ENCODE measurements at places on chromosomes 1 and 21.
A peak's percentile ranks its signal among the peaks of the same experiment; 100 is the strongest.

GRCh38 chr21:36450511-36450910 lies 29.4 kb downstream of the CLDN14 start:
- no peak for DNase-seq

DNA sequence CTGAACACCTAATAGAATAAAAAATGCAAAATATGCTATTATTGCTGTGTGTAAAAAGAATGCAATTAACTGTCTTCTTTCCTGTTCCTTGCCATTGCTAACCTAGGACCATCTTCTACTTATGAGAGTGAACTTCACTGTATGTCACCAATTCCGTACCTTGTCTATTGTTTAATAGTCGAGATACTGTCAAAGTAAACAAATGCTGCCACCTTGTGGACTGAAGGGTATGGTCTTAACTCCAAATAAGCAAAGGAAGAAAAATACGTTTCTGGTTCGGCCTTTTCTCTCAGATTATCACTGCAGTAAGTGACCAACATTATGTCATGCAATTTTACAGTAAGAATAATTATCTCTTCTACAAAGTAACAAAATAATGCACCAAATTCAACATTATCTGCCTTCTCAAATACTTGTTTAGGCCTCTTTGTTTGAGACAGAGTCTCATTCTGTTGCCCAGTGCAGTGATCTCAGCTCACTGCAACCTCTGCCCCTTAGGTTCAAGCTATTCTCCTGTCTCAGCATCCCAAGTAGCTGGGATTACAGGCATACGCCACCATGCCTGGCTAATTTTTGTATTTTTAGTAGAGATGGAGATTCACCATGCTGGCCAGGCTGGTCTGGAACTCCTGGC lies 133.4 kb downstream of the COP1 start:
- DNase-seq = peak; percentile 23

GRCh38 chr1:20080441-20081352 lies 10.7 kb downstream of the PLA2G5 start:
- no peak for DNase-seq

- no peak for DNase-seq
Measured at GRCh38 chr1:79827446-79827845, 820.9 kb upstream of the ADGRL4 start.

DNA sequence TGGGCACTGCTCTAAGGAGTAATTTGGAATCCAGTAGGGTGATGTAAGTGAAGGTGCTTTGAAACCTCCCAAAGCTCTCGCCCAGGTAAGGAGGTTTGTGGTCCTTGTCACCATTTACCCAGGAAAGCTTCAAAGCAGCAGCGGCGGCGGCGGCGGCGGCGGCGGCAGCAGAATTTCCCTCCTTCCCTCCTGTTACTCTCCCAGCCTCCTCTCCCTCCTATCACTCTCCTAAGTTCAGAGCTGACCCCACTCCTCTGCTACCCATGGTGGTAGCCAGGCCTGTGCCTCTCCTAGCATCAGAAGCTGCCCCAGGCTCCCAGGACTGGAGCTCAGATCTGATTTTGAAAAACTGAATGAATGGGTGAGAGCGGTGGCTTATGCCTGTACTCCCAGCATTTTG lies 60.7 kb downstream of the ACBD3 start:
- DNase-seq = peak; percentile 13

DNA sequence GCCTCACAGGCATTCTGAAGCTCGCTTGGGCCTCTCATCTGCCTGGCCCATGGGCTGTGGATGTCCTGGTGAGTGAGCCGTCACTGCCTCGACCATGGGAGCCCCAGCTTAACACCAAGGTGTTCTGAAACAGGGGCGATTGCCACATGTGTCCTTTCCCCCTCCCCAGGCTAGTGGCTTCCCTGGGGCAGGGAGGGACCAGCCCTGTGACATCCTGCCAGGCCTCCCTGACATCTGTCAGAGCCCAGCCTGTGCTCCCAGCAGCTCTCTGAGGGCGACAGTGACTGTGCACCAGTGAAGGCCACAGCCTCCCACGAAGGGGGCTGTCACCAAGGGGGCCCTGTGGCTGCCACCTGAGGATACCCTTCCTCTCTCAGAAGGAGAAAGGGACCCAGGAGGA lies 35.9 kb upstream of the CCDC27 start:
- no peak for DNase-seq

DNA sequence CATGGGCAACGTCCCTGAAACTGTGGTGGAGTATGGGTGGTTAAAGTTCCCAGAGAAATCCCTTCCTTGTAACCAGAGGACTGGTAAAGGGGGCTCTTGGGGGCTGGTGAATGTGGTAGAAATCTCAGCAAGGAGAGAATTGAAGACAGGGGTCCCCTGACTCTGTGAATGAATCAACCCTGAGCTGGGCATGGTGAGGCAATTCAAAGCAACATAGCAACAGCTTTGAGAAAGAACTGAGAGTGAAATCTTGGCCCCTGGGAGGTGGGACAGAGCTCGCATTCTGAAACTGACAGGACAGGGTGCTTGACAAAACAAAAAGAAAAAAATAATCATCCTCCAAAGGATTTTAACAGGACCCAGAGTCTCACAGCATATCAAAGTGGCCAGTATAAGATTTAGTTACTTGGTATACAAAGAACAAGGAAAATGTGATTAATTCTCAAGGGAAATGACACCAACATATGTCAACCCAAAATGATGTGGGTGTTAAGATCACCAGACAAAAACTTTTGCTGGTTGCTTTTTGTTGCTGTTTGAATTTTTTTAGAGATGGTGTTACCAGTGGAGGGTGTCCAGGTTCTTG lies 11.7 kb upstream of the SUMO3 start:
- DNase-seq = no peak

- no peak for DNase-seq
Measured at GRCh38 chr1:159802111-159802510, at the start of gene FCRL6. Gene FCRL6, plus strand, starts transcription at chr1:159802360. Its CDS starts 65 bp downstream, at chr1:159802425.

GRCh38 chr1:56816264-56816663 lies 2.9 kb downstream of the FYB2 start:
- no peak for DNase-seq

GRCh38 chr1:12173631-12174121 lies 6.9 kb downstream of the TNFRSF1B start:
- no peak for DNase-seq

DNA sequence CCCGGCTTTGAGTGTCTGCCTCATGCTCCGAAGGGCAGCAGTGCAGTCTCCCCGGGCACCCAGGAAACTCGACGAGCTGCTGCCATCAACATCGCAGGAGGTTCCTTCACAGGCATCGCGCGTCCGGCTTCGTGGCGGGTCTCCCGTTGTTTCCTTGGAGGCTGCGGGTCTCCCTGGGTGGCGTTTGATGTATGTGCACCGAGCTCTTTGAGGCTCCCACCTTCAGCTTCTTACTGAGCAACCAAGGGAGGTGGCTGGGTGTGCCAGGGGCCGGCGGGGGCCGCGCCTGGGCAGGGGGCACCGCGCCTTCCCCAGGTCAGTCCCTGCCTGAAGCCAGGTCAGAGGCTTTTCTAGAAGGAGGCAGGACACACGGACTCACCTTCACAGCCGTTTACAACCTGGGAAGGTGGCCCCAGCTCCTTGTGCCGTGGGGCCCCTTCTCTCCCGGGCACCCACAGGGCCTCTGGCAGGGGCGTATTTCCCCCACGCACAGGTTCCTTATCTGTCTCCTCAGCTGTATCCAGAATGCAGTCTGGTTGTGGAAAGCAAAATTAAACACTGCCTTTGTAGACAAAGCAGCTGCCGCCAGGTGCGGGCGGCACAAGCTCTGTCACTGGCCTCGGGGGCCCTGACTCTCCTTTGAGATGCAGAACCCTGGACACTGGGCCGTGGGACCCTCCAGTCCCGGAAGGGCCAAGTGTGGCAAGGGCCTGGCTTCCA lies 21.7 kb upstream of the PEX10 start:
- no peak for DNase-seq

DNA sequence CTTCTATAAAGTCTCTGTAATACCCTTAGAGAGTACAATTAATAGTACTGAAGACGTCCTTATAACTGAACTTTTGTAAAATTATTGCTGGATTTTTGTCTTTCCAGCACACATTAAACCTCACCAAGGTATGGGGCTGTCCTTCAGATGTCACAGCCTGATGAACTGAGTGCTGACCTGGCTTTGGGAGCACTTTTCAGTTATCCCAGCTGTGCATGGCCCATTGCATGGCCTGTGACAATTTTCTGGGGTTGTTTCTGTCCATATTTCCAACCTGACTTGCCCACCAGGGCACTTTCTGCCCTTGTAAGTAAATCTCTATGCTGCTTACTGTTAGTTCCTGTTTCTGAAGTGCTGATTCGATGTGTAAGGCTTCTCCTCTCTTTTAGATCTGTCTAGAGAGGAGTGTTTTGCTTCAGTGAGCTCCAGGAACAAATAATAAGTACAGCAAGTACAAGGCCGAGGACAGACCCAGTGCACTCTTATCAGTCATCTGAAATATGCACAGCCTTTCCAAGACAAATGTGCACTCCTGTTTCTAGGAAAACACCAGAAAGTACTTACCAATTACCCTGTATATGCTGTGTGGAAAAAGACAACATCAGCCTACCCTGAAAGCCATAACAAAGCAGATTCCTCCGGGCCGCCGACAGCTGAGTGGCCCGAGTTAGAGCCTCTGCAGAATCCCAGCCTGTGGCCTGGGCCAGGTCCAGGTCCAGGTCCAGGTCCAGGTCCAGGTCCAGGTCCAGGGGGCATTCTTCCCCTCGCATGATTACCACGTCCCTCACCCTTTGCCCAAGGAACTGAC lies 121.7 kb downstream of the DHRS3 start:
- no peak for DNase-seq
